AG08396 (cell line): ENCODE measurements at places on chromosomes 12 and 14.

DNA sequence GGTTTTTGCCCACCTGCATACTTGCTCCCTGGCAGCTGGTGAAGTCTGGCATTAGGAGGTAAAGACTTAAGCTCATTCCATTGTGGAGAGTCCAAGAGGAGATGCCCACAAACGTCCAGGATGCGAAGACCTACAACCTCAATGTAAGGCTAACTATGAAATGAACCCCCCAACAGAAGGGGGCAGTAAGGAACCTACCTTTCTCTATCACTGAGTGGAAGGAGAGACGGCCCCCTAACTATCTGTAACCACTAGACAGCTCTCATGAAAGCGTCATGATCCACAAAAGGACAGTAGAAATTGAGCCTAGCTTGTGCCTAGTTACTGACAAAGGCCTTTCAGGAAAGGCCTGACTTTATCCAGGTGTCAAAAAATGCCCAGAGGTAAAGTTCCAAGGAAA lies 55.3 kb downstream of the ZFYVE21 start:
- DNase-seq: no peak

GRCh38 chr12:65526311-65526710 lies 247.8 kb downstream of the MSRB3 start:
- DNase-seq: no peak

DNA sequence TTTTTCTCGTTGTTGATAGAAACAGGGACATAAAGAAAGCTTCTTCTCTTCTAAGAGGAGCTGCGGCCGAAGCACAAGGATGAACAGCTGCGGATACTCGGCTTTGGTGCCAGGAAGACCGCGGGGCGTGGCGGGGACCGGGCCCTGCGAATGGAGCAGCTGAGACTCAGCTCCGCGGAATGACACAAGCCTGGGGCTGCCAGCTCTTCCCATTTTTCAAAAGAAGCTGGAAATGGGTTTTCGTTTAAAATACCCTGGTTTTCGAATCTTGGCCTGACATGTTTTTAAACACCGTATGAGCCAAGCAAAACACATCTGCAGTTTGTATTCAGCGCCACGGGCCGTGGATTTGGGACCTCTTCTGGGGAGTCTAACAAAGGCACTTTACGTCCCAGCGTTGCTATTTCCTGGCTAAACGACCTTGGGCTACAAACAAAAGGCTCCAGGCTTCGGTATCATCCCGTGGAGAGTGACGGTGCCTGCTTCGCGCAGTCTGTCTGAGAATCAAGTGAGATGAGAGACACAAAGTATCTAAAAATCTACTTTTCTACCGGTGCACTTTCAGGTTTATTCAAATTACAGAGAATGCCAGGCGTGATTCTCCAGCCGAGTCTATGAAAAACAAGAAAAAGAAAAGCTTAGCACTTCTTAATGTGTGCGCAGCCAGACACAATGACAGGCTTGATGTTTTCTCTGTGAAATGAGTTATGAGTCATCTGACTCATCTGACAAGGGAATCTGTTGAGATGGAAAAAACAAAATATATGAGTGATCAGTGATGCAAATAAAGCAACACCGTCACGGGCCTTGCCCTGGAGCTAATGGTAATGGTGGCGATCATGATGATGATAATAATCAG lies 114.0 kb upstream of the TMEM132D start:
- DNase-seq: no peak

GRCh38 chr14:104782086-104782807 lies 13.3 kb downstream of the AKT1 start:
- no peak for DNase-seq

DNA sequence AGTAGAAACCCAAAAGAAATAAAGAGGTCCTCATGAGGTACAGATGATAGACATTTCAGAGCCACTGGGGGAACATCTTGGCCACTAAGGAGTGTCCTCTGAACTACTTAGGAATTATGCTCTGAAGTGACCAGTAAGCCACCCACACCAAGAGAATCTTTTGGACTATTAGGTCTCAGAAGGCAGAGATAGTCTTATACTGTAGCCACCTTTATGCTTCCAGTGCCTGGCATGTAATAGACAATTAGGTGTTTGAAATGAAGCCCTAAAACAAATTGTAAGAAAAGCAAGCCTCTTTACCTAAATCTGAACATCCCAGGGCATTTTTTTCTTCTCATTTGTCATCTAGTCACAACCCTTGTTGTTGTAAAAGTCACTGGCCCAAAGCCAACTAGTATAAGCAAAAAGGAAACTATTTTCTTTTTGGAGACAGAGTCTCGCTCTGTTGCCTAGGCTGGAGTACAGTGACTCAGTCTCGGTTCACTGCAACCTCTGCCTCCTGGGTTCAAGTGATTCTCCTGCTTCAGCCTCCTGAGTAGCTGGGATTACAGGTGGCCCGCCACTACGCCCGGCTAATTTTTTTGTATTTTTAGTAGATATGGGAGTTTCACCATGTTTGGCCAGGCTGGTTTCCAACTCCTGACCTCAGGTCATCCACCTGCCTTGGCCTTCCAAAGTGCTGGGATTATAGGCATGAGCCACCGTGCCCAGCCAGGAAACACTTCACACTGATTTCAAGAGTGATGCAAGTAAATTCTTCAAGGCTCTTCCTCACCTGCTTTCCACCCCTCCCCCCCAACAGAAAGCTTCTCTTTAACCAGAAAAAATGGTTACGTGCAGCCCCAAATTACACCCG lies 11.1 kb downstream of the PLEKHA5 start:
- no peak for DNase-seq

DNA sequence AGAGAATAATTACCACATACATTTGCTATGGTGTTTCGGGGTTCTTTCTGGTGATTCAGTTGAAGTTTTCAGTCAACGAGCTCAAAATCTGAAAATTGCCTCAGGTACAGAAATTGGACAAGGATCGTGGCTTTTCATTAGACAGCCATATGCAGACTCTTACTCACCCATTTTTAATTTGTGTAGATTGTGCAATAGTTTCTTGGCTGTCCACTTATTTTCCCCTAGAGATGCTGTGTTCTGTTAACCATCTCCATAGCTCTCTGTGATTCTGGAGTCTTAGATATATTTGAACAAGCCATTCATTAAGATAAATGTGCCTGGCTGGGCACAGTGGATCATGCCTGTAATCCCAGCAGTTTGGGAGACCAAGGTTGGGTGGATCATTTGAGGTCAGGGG lies 497.1 kb upstream of the RPL10L start:
- DNase-seq: no peak

GRCh38 chr12:64232196-64232595 lies 10.1 kb upstream of the KICS2 start:
- DNase-seq: peak; percentile 11

- no peak for DNase-seq
Measured at GRCh38 chr14:38605193-38606114, 349.6 kb upstream of the CLEC14A start.

GRCh38 chr14:105447651-105448640 lies 26.7 kb upstream of the CRIP2 start:
- DNase-seq: no peak

DNA sequence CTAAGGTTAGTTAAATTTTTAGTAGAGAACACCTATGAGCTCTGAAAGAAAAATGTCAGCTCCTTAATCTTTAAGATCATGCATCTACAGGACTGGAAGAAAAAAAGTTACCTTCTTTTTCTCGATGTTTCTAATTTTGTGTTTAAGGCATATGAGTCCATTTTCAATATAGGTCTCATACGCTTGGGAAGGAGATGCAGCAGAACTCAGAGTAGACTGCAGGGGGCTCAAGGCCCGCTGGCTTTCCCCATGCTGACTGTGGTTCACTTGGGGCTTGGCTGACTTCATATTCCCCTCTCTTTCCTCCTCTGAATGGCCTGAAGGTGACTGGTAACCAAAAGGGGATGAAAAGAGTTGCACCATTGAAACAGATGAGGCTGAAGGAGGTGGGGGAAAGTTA lies 1.5 kb downstream of the CAPRIN2 start:
- DNase-seq: peak; percentile 17

- peak; percentile 69 for DNase-seq
Measured at GRCh38 chr12:111024205-111024801, 103.9 kb upstream of the MYL2 start.

DNA sequence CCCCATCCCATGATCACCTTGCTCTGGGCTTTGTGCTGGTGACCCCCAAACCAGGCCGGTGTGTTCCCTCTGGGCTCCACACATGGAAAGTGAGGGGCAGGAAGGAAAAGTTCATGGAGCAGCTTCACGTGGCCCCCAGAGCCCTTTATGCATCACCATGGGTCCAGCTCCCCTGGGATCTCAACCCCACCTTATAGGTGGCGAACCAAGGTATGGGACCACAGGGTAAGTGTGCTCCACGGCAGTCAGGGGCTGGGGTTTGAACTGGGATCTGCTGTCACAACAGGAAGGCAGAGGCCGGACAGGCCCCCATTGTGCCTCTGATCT lies 7.4 kb upstream of the BEGAIN start:
- no peak for DNase-seq

DNA sequence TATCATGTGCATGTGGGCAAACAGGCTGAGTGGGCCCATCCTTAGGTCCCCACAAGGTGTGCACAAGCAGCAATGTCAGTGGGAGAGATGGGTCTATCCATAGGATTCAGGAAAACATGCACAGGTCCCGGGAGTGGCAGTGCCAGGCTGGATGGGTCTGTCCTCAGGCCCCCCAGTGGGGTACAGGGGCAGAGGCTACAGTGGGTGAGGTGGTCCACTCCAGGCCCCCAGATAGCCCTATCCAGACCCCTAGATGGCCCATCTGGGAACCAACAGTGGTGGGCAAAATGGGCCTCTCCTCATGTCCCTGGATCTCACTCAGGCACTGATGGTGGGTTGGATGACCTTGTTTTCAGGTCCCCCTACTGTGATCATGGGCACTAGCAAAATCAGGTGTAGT lies 277.8 kb upstream of the SYT1 start:
- DNase-seq: no peak

DNA sequence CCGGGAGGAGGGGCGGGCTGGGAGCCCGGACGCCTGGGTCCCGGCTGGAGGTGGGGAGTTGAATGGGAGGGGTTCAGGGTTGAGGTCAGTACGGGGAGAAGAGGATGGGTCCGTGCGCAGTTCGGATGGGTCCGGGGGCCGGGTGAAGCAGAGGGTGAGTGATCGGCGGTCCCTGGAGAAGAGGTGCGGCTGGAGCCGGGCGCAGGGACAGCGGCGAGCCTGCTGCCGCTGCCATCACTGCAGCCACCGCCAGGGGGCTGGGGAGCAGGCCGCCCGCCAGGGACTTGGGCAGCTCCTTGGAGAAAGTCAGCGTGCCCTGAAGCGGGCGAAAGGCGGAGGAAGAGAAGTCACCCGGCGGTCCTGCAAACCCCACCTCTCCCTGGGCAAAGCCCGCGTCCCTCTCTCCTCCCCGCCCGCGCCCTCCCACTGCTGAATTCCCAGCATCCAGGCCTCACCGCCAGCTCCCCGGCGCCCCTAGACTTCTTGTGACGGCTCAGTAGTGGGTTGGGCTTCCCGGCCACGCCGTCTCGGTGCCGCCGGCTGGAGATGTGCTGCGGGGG lies 6.0 kb upstream of the GPR84 start:
- peak; percentile 90 for DNase-seq

- no peak for DNase-seq
Measured at GRCh38 chr14:97975962-97976361, 1178.8 kb downstream of the VRK1 start.

DNA sequence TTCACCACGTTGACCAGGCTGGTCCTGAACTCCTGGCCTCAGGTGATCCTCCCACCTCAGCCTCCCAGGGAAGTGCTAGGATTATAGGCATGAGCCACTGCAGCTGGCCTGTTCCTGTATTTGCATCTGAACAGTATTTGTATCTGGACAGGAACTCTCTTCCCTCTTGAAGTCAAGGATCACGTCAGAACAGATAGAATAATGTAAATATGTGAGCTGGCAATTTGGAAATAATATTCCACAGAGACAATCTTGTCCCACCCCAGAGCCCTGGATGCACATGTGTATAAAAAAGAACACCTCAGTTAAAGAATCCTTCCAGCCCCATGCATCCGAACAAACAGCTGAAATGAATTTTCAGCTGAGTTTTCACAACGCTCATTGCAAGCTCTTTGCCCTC lies 118.3 kb downstream of the VEZT start:
- no peak for DNase-seq

- no peak for DNase-seq
Measured at GRCh38 chr12:3089588-3089987, 12.4 kb downstream of the TSPAN9 start.

- DNase-seq: no peak
Measured at GRCh38 chr12:132502149-132502881, 12.4 kb downstream of the FBRSL1 start.

- DNase-seq: no peak
Measured at GRCh38 chr14:103404920-103405319, 19.7 kb downstream of the MARK3 start.

GRCh38 chr12:113996026-113996425 lies 29.9 kb upstream of the RBM19 start:
- DNase-seq: no peak

DNA sequence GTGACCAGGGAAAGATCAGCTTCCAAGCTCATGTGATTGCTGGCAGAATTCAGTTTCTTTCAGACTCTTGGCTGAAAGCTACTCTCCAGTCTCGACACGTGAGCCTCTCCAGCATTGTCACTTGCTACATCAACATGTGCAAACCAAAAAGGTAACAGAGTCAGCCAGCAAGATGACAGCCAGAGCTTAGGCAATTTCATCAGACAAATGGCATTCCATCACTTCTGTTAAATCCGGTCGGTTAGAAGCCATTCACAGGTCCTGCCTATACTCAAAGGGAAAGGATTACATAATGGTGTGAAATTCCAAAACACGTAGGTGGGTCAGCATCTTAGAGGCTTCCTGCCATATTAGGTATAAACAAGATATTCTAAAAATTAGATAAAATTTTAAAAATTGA lies 700.9 kb downstream of the AACS start:
- no peak for DNase-seq

DNA sequence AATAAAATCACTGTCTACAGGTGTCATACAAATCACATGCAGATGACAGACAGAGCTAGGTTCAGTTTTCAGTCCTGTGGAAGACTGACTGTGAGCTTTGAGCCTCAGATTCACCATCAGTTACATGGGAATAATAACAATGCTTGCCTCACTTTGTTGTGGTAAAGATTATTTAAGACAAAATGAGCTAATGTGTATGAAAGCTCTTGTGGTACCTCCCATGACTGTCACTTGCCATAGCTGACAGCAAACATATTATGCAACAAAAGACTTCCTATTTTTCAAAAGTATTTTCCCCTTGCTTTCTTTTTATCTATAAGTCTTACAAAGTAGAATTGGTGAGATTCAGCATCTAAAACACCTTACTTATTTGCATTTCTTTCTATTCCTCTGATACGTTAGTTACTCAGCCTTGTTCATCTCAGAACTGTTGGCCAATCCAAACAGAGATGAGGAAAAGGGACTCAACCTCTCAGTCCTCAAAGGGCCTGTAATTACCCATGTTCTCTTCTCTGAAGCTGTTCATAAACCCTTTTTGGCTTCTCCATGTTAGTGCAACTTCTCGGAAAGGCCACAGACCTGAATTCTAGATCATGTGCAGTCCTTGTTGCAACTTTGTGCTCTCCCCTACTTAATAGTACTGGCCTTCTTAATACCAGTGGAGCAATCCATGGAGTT lies 8.8 kb upstream of the DDHD1 start:
- no peak for DNase-seq
